ENCODE measurements at places on chromosomes 12 and 14.

GRCh38 chr14:103144085-103144484 lies 20.8 kb downstream of the TNFAIP2 start:
- no peak for DNase-seq

- no peak for DNase-seq
Measured at GRCh38 chr14:39426605-39427004, 5.6 kb downstream of the FBXO33 start.

GRCh38 chr12:19220205-19220604 lies 90.7 kb downstream of the PLEKHA5 start:
- DNase-seq = no peak

- DNase-seq = no peak
Measured at GRCh38 chr14:28719130-28719529, 47.5 kb upstream of the FOXG1 start.

DNA sequence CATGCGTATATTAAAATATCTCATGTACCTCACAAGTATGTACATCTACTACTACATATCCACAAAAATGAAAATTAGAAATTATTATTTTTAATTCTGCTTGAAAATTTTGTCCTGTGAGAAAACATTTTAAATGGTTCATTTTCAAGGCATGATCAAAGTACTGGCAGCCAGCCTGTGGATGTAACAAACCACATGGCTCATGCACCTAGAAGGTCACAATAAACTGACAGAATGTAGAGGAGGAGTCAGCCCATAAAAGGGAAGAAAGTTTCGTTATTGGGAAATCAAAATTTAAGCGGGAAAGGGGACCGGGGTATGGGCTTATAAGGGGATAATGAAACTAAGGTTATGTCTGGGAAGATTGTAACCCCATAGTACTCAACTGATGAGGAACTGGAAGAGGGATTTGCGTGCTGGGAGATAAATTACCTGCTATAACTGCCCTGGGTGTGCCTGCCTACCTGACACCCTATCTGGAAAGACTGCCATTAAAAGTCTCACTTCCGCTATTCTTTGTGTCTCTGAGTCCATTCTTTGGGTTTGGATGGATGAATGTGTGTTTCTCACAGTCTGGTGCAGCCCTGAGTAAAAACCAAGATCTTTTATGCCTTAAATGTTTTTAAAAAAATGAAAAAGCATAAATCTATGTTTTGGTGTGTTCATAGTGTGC lies 62.2 kb upstream of the PCED1B start:
- DNase-seq = no peak

DNA sequence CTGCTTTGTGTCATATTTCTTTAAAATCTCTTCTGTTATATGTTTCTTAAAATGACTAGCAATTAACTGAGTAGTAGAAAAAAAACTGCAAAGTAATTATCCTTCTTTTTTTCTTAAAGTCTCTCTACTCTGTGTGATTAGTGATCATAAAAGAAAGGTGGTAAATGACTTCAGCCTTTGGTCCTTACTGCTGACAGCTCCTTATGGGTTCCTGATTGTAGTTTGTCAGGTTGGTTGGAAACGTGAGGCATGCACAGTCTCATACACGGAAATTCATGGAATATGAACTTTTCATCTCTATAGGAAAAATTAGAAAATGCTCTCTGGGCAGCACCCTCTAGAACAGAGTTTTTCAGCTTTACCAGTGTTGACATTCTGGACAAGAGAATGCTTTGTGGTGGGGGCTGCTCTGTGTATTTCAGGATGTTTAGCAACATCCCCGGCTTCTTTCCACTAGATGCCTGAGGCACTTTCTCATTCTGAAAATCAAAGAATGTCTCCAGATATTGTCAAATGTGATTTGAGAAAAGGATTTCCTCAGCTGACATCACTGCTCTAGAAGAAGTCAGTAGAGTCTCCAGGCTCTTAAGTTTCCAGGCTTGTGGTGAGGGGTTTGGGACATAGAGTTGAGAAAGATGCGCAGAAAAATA lies 121.0 kb downstream of the PIK3C2G start:
- DNase-seq = no peak

GRCh38 chr12:18264581-18265075 lies 3.3 kb downstream of the PIK3C2G start:
- no peak for DNase-seq

- DNase-seq = no peak
Measured at GRCh38 chr12:33994857-33995808, 27.2 kb upstream of the ALG10 start.

GRCh38 chr12:131250028-131250950 lies 296.6 kb downstream of the ADGRD1 start:
- DNase-seq = no peak

- no peak for DNase-seq
Measured at GRCh38 chr14:26729851-26730250, 132.0 kb upstream of the NOVA1 start.

DNA sequence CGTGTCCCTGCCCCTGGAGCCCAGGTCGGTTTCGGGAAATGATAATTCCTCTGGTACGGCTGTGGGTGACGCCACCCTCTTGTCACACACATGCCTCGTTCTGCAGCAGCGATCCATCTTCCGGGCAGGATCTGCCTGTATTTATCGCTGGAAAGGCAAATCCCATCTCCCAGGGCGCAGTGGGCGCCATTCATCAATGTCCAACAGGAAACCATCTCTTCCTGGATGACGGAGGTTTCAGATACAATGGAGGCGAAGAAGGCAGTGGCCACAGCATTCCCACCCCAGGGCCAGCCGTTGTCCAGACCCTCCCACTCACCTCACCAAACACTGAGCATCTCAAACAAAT lies 74.2 kb downstream of the NOC4L start:
- DNase-seq = no peak

DNA sequence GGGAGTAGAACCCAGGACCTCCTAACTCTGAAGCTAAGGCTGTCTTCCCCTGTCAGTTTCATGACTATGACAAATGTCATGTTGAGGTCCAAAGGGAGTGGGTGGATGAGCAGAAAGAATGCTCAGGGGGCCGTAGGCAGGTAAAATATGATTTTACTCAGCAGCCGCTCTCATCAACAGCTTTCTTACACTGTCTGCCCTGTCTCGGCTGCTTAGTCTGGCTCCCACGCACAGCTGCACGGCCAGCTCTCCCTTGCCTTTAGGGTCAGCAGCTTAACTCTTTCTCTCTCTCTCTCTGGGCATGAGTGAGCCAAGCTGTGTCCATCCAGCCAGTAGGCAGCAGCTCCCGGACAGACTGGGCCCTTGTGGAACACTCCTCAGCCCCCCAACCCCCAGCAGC lies 95.2 kb downstream of the GCH1 start:
- no peak for DNase-seq

- no peak for DNase-seq
Measured at GRCh38 chr14:93301821-93302447, 30.9 kb downstream of the BTBD7 start.

- no peak for DNase-seq
Measured at GRCh38 chr12:75047885-75048525, 161.6 kb downstream of the KCNC2 start.

- DNase-seq = no peak
Measured at GRCh38 chr12:26808766-26809476, 24.1 kb downstream of the ITPR2 start.

- DNase-seq = no peak
Measured at GRCh38 chr12:46555406-46555852, 182.9 kb upstream of the SLC38A2 start.

- no peak for DNase-seq
Measured at GRCh38 chr12:92378682-92379479, 233.2 kb upstream of the BTG1 start.

GRCh38 chr14:94564381-94564780 lies 3.1 kb downstream of the SERPINA4 start:
- no peak for DNase-seq

- no peak for DNase-seq
Measured at GRCh38 chr12:116916122-116916521, 5.4 kb downstream of the FBXW8 start.

GRCh38 chr14:76050797-76051392 lies 65.3 kb downstream of the IFT43 start:
- peak; percentile 48 for DNase-seq

GRCh38 chr14:55249423-55249822 lies 21.8 kb upstream of the FBXO34 start:
- no peak for DNase-seq
